ENCODE measurements at places on chromosomes 16 and 17. TPM values are rescaled to one million over a fixed set of nuclear protein-coding genes. Genes with fewer than 3 reads are reported as not detected.

The CYB5D1 gene
- total RNA-seq: 6.4 TPM

GRCh38 chr16:4414187-4414917 lies 2.0 kb downstream of the CORO7 start:
- peak overlapping the region; percentile 49 for H3K4me3 ChIP-seq
- H3K4me1 ChIP-seq: peaks cover 12% of the 10 kb centered on the region
- no peak for DNase-seq
- peaks cover 14% of the 10 kb centered on the region for H3K27me3 ChIP-seq
- no peak overlapping the region for H3K27ac ChIP-seq
- peaks cover 16% of the 10 kb centered on the region for H3K36me3 ChIP-seq

GRCh38 chr16:65875381-65876055 lies 491.0 kb upstream of the CDH5 start:
- DNase-seq: no peak
- no peaks in the 10 kb centered on the region for H3K4me1 ChIP-seq
- H3K36me3 ChIP-seq: no peaks in the 10 kb centered on the region
- no peak overlapping the region for H3K27ac ChIP-seq

GRCh38 chr16:57476546-57477410 lies 9.5 kb downstream of the DOK4 start:
- H3K27ac ChIP-seq: peak overlapping the region; percentile 78
- H3K4me3 ChIP-seq: peak overlapping the region; percentile 57
- no peak for DNase-seq

DNA sequence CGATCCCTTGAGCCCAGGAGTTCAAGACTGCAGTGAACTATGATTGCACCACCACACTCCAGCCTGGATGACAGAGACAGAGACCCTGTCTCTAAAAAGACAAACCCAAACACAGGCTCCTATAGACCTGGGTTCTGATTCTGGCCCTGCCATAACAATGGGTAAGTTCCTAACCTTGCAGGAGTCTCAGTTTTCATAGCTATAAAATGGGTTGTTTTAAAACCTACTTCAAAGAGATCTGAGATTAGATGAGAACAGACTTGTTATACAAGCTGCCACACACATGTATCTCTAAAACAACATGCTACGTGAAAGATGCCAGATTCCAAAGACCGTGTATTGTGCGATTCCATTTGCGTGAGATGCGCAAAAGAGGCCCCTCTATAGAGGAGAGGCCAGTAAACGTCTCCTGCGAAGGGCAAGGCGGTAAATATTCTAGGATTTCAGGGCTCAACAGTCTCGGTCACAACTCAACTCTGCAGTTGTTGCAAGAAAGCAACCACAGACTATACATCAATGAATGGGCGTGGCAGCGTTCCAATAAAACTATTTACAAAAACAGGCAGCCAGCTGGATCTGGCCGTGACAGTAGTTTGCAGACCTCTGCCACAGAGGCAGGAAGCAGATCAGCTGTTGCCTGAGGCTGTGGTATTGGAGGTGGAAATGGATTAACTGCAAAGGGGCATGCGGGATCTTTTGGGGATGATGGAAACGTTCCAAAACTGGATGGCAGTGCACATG lies 5.9 kb downstream of the CORO7 start:
- DNase-seq: no peak
- H3K36me3 ChIP-seq: peaks cover 20% of the 10 kb centered on the region
- H3K4me1 ChIP-seq: peaks cover 10% of the 10 kb centered on the region
- peak overlapping the region; percentile 67 for H3K4me3 ChIP-seq
- H3K27ac ChIP-seq: peak overlapping the region; percentile 20

The SMTNL2 gene
- total RNA-seq: 0.59 TPM

- H3K4me3 ChIP-seq: peak overlapping the region; percentile 98
- peaks cover 8% of the 10 kb centered on the region for H3K36me3 ChIP-seq
- H3K4me1 ChIP-seq: peaks cover 26% of the 10 kb centered on the region
- H3K27ac ChIP-seq: peak overlapping the region; percentile 98
- no peak for DNase-seq
- H3K27me3 ChIP-seq: peaks cover 18% of the 10 kb centered on the region
Measured at GRCh38 chr17:80262291-80262690, 1.6 kb downstream of the RNF213 start.

The AXIN2 gene
- 44.8 TPM for total RNA-seq

DNA sequence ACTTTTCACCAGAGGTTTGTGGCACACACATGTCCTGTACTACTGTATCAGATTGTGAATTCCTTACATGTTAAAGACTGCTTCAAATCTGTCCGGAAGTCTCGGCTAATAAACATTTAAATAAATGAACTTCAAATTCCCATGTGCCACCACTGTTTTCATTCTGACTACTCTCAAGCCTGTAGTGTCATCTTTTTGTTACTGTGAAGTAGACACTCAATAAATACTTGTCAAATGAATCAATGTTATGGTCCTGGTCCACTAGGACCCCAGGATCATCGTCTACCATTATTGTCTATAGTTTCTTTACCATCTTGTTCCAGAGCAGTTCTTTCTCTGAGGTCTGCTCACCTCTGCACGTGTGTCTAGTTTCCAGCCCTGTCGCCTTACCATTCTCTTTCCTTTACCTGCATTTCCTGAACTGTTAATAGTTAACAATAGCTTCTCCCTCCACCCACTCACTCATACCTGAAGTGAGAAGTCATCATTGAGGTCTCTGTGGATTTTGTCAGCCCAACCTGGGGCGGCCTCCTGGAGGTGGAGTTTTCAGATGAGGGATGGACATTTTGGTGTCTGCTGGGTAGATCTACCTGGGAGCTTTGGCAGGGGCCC lies 333.0 kb downstream of the SEC14L1 start:
- peak overlapping the region; percentile 21 for H3K4me3 ChIP-seq
- peaks cover 98% of the 10 kb centered on the region for H3K4me1 ChIP-seq
- H3K27ac ChIP-seq: peak overlapping the region; percentile 94
- H3K27me3 ChIP-seq: peaks cover 23% of the 10 kb centered on the region

- no peak overlapping the region for H3K27ac ChIP-seq
- H3K4me1 ChIP-seq: peaks cover 2% of the 10 kb centered on the region
- H3K27me3 ChIP-seq: peaks cover 13% of the 10 kb centered on the region
- H3K4me3 ChIP-seq: peak overlapping the region; percentile 82
Measured at GRCh38 chr16:8675183-8676159, 1.1 kb downstream of the ABAT start.

DNA sequence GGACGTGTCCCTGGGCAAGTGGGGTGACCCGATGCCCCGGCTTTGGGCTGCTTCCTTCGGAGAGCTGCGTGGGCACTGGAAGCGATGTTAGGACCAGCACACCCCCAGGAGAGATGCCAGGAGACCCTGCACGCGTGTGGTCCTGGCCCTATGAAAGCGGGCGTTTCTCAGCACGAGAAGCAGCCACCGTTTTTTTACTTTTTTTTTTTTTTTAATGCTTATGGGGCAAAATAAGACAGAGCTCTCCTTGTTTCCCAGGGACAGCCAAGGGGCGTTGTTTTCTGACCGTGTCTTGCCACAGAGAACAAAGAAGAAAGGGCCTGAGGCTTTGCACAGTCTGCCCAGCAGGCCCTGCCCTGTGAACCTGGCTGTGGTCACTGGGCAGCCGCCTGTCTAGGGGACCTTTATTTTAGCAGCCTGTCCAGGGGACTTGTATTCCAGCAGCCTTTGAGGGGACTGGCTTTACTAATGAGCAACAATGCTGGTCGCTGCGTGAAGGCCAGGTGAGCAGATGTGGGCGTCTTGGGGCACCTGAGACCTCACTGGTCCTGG lies 996 bp downstream of the SLC25A10 start:
- DNase-seq: no peak
- peaks cover 8% of the 10 kb centered on the region for H3K27me3 ChIP-seq
- peak overlapping the region; percentile 89 for H3K4me3 ChIP-seq
- peaks cover 3% of the 10 kb centered on the region for H3K36me3 ChIP-seq

The ZMYND15 gene
- total RNA-seq: not detected

The BCL6B gene
- total RNA-seq: 271 TPM

The C16orf89 gene
- not detected for total RNA-seq

The SCARF1 gene
- 289 TPM for total RNA-seq

GRCh38 chr17:39663688-39664580 lies 1.2 kb upstream of the TCAP start:
- DNase-seq: peak; percentile 33
- peaks cover 4% of the 10 kb centered on the region for H3K4me1 ChIP-seq
- no peak overlapping the region for H3K4me3 ChIP-seq
- peaks cover 19% of the 10 kb centered on the region for H3K27me3 ChIP-seq
- no peak overlapping the region for H3K27ac ChIP-seq

DNA sequence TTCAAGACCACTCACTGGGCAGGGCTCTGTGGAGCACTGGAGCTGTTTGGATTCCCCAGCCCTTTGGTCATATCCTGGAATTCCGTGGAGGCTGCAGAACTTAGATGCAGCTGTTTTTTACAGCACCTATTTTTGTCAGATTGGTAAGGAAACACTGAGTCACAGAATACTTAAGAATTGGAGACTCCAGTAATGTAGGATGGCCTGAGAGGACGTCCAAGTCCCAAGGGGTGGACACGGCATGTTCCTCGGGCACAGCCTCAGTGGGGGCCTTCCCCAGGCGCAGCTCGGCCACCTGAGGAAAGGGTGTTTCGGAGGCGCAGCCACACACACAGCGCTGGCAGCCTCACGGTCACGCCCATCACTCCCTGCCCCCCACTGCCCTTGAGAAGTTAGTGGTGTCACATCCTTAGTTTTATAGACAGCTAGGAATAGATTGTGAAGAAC lies 14.8 kb downstream of the PLD6 start:
- peaks cover 6% of the 10 kb centered on the region for H3K36me3 ChIP-seq
- peaks cover 2% of the 10 kb centered on the region for H3K27me3 ChIP-seq
- peaks cover 12% of the 10 kb centered on the region for H3K4me1 ChIP-seq
- DNase-seq: no peak
- H3K27ac ChIP-seq: no peak overlapping the region

DNA sequence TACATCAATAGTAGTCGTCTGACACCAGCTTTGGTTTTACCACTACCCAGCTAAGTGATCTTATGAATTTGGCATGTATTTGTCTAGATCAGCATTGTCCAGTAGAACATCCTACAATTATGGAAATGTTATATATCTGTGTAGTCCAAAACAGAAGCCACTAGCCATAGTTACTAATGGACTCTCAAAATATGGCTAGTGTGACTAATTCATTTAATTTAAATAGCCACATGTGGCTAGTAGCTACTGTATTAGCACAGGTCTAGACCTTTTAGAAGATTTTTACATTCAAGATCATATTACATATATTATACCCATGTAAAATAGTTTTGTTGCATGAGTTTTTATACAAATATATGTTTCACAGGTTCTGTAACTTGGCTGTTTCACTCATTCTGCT lies 27.0 kb upstream of the NFAT5 start:
- H3K4me3 ChIP-seq: no peak overlapping the region
- no peaks in the 10 kb centered on the region for H3K27me3 ChIP-seq
- H3K4me1 ChIP-seq: peaks cover 24% of the 10 kb centered on the region
- DNase-seq: no peak

DNA sequence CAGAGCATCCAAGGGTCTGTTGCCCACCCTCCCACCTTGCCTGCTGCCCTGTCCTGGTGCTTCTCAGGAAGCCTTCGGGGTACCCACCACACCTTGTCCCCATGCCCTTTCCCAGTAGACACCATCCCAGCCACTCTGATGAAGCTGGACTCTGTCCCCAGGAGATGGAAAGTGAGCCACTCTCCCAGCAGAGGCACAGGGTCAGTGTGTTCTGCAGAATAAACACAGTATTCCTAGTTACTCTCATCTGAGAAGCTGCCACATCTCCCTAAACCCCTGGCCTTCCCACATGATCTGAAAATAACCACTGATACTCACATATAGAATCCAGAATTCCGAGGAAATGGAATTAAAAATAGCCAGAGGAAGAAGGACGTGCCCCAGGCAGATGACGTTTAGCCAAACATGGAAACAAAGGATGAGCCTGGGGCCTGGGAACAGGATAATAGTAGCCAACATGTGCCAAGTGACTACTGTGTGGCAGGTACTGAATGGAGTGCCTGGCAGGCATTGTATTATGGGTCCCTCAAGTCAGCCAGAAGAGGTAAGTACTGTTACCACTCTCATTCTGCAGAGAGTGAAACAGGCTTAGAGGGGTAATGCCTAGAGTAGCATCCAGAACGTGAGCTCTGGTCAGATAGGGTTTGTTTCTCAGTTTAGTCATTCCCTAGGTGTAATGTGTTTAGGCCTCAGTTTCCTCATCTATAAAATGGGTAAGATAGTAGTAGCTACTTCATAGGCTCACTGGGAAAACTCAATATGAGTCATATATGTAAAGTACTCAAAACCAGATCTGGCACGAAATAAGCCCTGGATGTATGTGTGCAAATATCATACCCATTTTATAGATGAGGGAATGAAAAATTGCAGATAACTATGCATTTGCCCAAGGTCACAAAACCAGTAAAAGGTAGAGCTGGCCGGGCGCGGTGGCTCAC lies 20.8 kb upstream of the PEMT start:
- no peak overlapping the region for H3K27ac ChIP-seq
- H3K4me3 ChIP-seq: no peak overlapping the region
- H3K36me3 ChIP-seq: no peaks in the 10 kb centered on the region
- H3K27me3 ChIP-seq: peaks cover 6% of the 10 kb centered on the region
- H3K4me1 ChIP-seq: no peaks in the 10 kb centered on the region

DNA sequence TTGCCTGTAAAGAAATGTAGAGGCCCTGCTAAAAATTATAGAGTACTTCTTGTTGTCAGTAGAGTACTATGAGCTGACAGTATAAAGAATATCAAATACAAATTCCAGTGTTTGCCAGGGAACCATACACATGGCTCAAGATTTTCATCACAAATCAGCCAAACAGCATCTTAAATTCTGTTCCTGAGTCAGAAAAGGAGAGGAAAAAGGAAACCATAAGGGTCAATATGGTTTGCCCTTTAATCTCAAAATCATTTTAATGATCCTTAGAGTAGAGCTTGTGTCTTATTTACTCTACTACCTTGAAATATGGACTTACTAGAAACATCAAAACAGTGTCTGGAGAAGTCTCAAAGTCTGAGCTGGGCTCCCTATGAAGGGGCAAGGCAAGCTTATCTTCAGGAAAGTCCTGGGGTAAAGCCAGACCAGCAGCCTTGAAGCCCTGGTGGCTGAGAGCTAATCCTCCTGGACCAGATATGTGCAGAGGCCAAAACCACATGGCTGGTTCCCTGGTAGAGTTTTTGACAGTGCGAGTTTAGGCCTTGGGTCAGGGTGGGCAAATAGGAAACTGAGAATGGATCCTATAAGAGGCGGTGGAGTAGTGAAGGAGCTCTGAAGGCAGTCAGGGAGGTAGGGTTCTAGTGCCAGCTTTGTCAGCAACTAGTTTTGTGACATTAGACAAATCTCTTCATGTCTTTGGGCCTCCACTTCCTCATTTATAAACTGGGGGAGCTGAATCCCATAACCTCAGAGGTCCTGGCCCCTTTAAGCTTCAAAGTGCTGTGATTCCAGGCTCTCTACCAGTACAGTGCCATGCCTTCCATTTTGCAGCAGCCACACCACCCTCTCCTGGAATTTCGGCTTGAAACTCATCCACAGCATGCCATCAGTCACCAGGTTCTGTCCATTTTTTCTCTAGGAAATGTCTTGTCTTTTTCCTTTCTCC lies 38.9 kb downstream of the MRTFB start:
- no peak overlapping the region for H3K4me3 ChIP-seq
- no peak overlapping the region for H3K27ac ChIP-seq
- H3K27me3 ChIP-seq: peaks cover 3% of the 10 kb centered on the region
- H3K4me1 ChIP-seq: peaks cover 49% of the 10 kb centered on the region
- DNase-seq: no peak

Measured in endothelial cell (in vitro differentiated cells).